ENCODE measurements at places on chromosomes 12 and 14. TPM values are rescaled to one million over a fixed set of nuclear protein-coding genes. Genes with fewer than 3 reads are reported as not detected.

- peaks cover 33% of the 10 kb centered on the region for H3K4me1 ChIP-seq
- no peak for DNase-seq
- no peaks in the 10 kb centered on the region for H3K36me3 ChIP-seq
- H3K27me3 ChIP-seq, result no peaks in the 10 kb centered on the region
These were observed 29.3 kb upstream of the EMP1 start for GRCh38 chr12:13167226-13167625.

ANO4 gene
- 0.48 TPM for total RNA-seq

AICDA gene
- not detected for total RNA-seq

POTEM gene
- not detected for total RNA-seq

DNA sequence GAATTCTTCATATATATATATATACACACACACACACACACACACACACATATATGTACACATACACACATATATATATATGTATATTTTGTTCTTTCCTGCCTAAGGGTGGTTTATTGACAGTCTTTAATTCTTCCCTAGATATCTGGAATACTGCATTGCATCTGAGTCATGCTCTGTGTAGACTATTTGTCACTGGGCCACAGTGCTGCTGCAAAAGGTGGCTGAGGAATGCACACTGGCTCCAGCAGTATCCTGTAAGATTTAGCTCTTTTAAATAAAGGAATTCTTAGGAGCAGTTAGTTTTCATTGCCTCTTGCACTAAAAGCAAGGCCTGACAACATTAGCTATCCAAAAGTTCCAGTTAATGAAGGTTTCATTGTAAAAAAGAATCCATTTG is 200.9 kb downstream of the APAF1 start:
- no peaks in the 10 kb centered on the region for H3K36me3 ChIP-seq
- H3K27me3 ChIP-seq, result no peaks in the 10 kb centered on the region
- no peak overlapping the region for H3K4me3 ChIP-seq
- no peak overlapping the region for H3K27ac ChIP-seq
- no peak for DNase-seq

GRCh38 chr14:67768219-67768618 is 48.2 kb downstream of the ZFYVE26 start:
- no peak for DNase-seq
- no peaks in the 10 kb centered on the region for H3K4me1 ChIP-seq
- H3K27me3 ChIP-seq, result no peaks in the 10 kb centered on the region
- H3K27ac ChIP-seq, result no peak overlapping the region

DNA sequence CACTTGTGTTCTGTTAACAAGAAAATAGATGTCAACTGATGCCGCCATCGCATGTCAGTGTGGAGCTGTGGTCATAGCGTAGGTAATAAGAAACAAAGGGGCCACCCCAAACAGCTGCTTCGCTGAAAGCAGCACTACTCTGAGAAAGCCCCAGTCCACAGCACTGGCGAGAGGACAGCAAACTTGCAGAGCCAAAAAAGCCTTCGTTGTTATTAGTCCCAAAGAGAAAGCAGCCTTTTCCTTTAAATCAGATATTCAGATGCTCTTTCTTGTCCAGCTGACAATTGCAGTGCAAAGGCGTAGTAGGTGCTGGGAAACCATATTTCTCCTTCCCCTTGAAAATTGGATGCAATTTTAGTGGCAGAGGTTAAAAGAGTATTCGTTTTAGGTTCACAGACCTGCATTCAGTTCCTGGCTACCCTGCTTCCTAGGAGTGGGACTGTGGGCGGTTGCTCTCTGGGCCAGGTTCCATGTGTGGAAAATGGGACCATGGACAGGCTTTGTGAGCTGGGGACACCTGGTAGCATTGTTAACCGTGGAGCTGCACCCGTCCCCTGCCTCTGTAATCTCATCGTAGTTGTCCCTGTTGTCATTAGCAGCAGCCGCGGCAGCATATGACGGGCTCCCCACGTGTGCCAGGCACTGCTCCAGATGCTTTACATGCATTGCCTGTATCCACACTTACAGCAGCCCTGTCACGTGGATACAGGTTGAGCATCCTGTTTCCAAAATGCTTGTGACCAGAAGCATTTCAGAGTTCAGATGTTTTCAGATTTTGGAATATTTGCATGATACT is 54.2 kb downstream of the ELK3 start:
- no peak for DNase-seq
- peaks cover 22% of the 10 kb centered on the region for H3K4me1 ChIP-seq
- peaks cover 48% of the 10 kb centered on the region for H3K36me3 ChIP-seq
- H3K4me3 ChIP-seq, result no peak overlapping the region
- H3K27ac ChIP-seq, result no peak overlapping the region

DNA sequence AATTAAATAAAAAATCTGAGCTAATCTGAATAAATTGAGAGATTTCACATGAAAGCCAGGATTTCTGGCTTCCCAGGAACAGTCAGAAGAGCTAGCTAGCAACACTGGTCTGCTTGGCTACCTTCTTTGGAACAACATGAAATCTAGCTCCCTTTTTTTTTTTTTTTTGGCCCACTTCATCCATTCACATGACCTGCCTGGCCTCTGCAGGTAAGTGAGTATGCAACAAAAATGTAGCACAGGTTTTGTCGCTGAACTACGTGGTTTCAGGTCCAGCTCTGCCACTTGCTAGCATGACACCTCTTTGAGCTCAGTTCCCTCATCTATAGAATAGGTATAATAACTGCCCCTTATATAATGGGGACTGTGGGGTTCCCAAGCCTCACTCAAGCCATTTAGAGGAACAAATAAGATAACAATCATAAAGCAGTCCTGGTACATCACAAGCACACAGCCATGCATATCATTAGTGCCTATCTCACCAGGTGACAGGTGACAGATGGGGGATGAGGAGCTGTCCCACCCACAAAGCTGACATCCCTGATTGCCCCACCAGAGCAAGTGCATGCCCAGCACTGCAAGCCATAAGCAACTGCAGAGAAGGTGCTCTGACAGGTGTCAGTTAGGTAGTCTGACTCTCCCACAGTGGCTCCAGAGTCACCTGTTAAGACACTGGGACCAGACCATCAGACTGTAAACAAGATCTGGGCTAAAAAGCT is 25.6 kb downstream of the PXN start:
- peaks cover 72% of the 10 kb centered on the region for H3K4me1 ChIP-seq
- no peaks in the 10 kb centered on the region for H3K36me3 ChIP-seq
- DNase-seq, result no peak
- H3K4me3 ChIP-seq, result no peak overlapping the region
- H3K27me3 ChIP-seq, result no peaks in the 10 kb centered on the region
- peak overlapping the region; percentile 34 for H3K27ac ChIP-seq

DNA sequence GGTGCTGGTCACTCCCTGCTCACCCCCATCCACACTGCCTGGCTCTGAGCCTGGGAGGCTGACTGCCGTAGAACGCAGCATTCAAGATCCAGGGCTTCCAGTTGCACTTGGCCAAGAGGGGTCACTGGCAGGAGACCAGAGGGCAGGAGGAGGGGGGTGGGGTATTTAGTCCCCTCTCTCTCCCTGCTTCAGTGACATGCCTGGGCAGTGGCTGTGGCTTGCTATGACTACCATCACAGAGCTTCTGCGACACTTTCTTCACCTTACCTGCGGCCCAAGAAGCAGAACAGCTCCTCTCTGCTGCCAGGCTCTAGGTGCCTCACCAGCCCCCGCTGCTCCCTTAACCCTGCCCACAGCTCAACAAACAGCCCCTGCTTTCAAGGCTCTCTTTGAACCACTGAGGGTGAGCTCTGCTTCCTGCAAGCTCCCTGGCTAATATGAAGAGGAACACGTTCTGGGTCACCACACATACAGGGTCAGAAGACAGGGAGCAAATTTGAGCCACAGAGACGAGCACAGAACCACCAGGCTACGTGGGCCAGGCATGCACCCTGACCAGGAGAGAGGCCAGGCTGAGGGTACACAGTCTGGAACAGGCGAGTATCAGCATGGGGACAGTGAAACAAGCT is 55.7 kb downstream of the ITPK1 start:
- no peaks in the 10 kb centered on the region for H3K27me3 ChIP-seq
- no peak overlapping the region for H3K27ac ChIP-seq
- DNase-seq, result no peak
- H3K4me1 ChIP-seq, result peaks cover 19% of the 10 kb centered on the region
- no peaks in the 10 kb centered on the region for H3K36me3 ChIP-seq

CLEC1B gene
- total RNA-seq, result not detected

DNA sequence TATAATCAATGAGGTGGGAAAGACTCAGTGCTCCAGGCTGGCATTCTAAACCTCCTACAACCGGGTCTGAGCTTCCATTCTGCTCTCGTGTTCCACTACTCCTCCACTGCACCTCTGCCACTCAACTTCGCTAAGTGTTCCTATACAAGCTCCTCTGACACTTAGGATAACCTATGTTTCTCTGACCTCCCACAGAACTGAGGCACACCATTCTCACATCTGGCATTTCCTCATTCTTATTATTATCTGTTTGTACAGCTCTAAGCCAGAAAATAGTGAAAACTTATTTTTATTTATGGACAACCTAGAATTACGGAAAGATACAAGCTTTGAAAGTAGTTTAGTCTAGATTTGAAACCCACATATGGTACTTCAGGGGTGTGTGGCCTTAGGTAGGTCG is 127.0 kb downstream of the MED13L start:
- no peak for DNase-seq
- peaks cover 66% of the 10 kb centered on the region for H3K4me1 ChIP-seq
- H3K36me3 ChIP-seq, result no peaks in the 10 kb centered on the region
- peak overlapping the region; percentile 19 for H3K27ac ChIP-seq

MYH6 gene
- not detected for total RNA-seq

DNA sequence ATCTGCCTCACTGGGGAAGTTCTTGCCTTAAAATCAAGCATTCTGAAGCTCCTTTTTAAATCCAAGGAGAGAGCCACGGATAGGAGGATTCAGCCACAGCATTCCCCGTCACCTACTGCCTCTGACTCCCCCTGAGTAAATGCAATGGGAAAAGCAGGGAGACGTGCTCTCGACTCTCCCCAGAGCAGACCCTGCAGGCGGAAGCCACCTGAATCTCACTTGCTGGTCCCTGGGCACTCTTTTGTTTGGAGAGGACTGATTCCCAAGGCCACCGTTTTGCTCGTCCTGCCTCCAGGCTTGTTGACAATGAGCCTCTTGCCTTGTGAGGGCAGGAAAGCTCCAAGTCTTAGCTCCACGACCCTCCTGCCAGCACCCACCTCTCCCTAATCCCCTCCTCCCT is 204.5 kb downstream of the SLC15A4 start:
- no peak for DNase-seq
- H3K36me3 ChIP-seq, result no peaks in the 10 kb centered on the region
- no peaks in the 10 kb centered on the region for H3K4me1 ChIP-seq
- no peak overlapping the region for H3K4me3 ChIP-seq

RNASE4 gene
- total RNA-seq, result 17.8 TPM

- no peaks in the 10 kb centered on the region for H3K27me3 ChIP-seq
- no peak overlapping the region for H3K27ac ChIP-seq
- H3K4me3 ChIP-seq, result no peak overlapping the region
- H3K36me3 ChIP-seq, result peaks cover 30% of the 10 kb centered on the region
- DNase-seq, result no peak
These were observed 5.1 kb downstream of the FOXN3 start for GRCh38 chr14:89411976-89412375.

DNA sequence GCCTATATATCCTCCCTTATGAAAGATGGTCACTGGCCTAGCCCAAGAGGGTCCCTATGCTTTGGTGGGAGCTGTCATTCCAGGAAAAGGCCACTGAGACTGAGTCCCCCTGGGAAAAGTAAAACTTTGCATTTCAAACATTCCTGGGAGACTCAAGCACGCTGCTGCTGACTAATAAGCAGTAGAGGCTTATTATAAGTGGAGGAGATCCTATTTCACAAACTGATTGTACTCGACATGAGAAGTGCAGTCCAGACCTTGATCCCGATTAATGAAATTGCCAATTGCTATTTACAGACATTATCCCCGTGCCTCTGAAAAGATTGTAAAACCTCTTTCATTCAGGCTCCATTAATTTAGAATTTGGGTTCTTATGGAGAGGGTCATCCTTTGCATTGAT is 96.6 kb downstream of the EMP1 start:
- peaks cover 16% of the 10 kb centered on the region for H3K27me3 ChIP-seq
- no peak for DNase-seq
- no peaks in the 10 kb centered on the region for H3K36me3 ChIP-seq
- H3K4me3 ChIP-seq, result no peak overlapping the region
- no peaks in the 10 kb centered on the region for H3K4me1 ChIP-seq

- H3K27me3 ChIP-seq, result no peaks in the 10 kb centered on the region
- no peak overlapping the region for H3K27ac ChIP-seq
- H3K4me3 ChIP-seq, result no peak overlapping the region
- DNase-seq, result no peak
- peaks cover 22% of the 10 kb centered on the region for H3K4me1 ChIP-seq
These were observed 35.2 kb downstream of the ZFP36L1 start for GRCh38 chr14:68757618-68758081.

SERPINA9 gene
- not detected for total RNA-seq

DNA sequence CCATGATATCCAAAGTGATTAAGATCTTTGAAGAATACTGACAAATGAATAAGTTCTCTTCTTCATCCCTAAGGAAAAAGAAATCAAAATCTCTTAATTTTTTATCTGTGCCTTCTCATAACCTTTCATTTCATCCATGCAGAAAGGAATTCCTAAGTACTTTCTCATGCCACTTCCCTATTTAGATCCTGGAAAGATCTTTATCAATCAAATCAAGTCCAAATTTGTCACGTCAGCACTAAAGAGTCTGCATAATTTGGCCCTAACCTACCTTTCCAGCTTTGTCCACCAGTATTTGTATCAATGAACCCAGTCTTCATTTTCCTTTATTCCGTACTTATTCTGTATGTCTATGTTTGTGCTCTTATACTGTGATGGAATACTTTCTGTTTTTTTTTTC is 41.2 kb downstream of the VEZT start:
- H3K27ac ChIP-seq, result no peak overlapping the region
- peaks cover 61% of the 10 kb centered on the region for H3K36me3 ChIP-seq
- DNase-seq, result no peak
- peaks cover 2% of the 10 kb centered on the region for H3K4me1 ChIP-seq
- H3K27me3 ChIP-seq, result no peaks in the 10 kb centered on the region

CCDC184 gene
- total RNA-seq, result 0.32 TPM

- no peak overlapping the region for H3K27ac ChIP-seq
- H3K27me3 ChIP-seq, result peaks cover 24% of the 10 kb centered on the region
- H3K4me1 ChIP-seq, result no peaks in the 10 kb centered on the region
- no peak overlapping the region for H3K4me3 ChIP-seq
These were observed 46.1 kb upstream of the SYT1 start for GRCh38 chr12:78818487-78818886.

NID2 gene
- total RNA-seq, result 58.5 TPM

GRCh38 chr12:19951664-19952063 is 416.7 kb upstream of the PDE3A start:
- DNase-seq, result no peak
- H3K36me3 ChIP-seq, result no peaks in the 10 kb centered on the region
- H3K4me3 ChIP-seq, result no peak overlapping the region

GRCh38 chr14:77883847-77884238 is 83.9 kb downstream of the ADCK1 start:
- no peak overlapping the region for H3K4me3 ChIP-seq
- DNase-seq, result no peak
- H3K4me1 ChIP-seq, result peaks cover 8% of the 10 kb centered on the region

CCDC60 gene
- not detected for total RNA-seq

GRCh38 chr12:91256411-91256810 is 73.8 kb upstream of the DCN start:
- peak overlapping the region; percentile 20 for H3K27ac ChIP-seq
- DNase-seq, result no peak
- H3K27me3 ChIP-seq, result no peaks in the 10 kb centered on the region

Data from osteocyte (in vitro differentiated cells).